ENCODE measurements at places on chromosomes 16 and 17.

DNA sequence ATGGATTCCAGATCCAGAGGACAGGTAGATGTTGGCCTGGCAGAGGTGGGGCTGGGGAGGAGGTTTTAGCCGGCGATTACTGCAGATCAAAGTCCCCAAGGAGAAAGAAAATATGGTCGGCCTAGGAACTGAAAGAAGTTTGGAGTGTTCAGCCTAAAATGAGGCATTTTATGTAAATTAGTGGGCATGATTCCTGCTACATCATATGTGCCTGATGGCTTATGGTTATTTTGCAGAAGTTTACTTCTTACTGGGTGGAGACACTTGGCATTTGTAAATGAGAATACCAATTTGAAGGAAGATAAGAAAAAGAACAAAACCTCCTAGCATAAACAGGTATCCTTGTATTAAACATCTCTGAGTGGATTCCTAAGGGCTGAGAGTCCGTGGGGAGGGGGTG, 149.3 kb downstream of the FOXL1 start:
- DNase-seq: no peak

GRCh38 chr17:40021451-40021971, 6.3 kb downstream of the CSF3 start:
- DNase-seq: no peak

GRCh38 chr16:63581570-63581969, 1540.3 kb downstream of the CDH11 start:
- DNase-seq: no peak

GRCh38 chr16:1094124-1094479, 1.9 kb downstream of the C1QTNF8 start:
- no peak for DNase-seq

- no peak for DNase-seq
Measured at GRCh38 chr17:36089339-36089865, 541 bp downstream of the CCL3 start.

DNA sequence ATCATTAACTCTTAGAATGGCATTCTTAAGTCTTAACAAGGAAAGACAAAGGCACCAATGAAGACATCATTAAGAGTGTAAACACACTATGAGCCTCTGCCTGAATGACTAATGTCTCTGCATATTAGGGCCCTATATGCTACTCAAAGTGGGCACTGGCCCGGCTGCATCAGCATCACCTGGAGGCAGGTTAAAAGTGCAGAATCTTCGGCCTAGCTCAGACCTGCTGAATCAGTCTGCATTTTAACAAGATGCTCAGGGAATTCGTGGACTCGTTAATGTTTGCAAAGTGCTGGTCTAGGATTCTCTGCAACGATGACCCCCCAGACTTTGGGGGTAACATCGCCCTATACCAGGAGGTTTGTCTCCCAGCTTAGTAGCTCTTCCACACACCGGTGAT, 6.7 kb downstream of the MPP3 start:
- DNase-seq: no peak

DNA sequence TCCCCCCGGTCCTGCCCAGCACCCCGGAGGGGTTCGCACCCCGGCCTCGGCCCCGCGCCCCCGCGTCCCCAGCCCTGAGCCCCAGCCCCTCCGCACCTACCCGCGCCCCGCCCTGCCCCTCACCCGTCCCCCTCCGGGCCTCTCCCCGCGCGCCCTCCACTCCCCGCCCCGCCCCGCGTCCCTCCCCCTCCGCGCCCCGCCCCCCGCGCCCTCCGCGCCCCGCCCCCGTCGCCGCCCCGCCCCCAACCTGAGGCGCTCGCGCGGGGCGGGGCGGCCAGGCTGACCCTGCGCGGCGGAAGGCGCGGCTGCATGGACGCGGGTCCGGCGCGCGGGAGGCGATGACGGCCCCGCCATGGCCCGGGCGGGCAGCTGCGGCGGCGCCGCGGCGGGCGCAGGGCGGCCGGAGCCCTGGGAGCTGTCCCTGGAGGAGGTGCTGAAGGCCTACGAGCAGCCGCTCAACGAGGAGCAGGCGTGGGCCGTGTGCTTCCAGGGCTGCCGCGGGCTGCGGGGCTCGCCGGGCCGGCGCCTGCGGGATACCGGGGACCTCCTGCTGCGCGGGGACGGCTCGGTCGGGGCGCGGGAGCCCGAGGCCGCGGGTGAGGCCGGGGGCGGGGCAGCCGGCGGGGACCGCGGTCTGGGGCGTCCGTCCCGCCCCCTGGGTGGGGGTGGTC, at the start of gene SPIRE2:
Gene SPIRE2 (plus strand): TSS at position 277 of the 671 bp plus-strand sequence. CDS start 76 bp downstream, at position 353.
- DNase-seq: peak; percentile 75

DNA sequence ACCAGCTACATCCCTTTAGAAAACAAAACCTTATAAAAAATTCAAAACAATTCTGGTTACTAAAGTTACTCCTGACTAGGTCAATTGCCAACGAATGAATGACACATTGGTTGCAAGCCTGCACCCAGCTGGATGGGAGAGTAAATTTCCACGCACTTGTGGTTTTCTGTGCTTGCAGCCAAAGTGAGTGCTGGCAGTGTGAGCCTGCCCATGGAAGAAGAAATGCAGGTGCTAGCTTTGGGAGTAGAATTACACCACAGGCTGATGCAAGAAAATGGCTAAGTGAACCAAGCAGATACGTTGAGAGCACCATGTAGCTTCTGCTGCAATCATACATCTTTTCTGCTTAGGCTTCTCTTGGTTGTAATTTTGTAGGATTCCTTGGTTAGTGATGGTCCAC, 74.6 kb downstream of the SYCE1L start:
- no peak for DNase-seq

DNA sequence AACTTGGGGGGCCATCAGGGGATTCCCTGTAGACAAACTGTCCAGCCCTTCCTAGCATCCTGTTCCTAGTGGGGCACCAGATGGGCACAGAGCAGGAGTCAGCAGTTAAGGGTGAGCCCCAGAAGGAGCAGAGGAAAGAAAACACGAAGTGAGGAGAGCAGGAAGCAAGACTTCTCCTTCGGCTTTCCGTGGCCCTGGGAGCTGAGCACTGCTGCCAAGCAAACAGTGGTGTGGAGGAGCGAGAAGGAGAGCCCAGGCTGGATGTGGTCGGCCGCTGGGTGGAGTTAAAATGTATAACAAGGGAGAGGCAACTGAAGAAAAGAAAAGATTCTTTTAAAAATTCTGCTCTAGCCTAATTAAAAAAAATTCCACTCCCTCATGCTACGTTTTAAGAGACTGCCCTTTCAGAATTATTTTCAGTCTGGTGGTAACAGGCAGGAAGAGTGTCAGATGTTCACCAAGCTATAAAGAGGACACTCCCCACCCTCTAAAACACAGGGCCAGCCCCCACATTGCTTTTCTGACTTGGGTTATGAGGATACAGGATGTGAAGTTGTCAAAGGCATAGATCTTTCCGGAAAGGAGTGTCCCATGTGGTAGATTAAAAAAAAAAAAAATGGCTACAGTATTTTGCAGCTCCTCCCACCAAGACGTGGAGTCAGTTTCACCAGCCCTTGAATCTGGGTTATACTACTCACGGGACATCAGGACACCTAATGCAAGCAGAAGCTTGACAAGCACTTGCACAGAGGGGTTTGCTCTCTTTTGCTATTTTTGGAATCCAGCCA, 74.9 kb upstream of the ZFHX3 start:
- DNase-seq: no peak

DNA sequence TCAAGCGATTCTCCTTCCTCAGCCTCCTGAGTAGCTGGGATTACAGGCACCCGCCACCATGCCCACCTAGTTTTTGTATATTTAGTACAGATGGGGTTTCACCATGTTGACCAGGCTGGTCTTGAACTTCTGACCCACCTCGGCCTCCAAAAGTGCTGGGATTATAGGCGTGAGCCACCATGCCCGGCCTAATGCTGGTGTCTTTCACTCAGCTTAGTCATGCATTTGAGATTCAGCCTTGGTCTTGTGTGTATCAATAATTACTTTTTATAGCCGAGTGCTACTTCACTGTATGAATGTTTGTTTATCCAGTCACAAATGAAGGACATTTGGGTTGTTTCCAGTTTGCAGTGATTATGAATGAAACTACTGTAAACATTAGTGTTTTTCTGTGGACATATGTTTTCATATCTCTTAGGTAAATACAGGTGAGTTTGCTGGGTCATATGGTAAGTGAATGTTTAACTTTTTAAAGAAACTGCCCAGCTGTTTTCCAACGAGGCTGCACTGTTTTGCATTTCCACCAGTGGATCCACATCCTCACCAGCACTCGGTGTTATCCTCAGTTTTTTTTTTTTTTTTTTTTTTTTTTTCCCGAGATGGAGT, 11.0 kb upstream of the PLCG2 start:
- DNase-seq: no peak

DNA sequence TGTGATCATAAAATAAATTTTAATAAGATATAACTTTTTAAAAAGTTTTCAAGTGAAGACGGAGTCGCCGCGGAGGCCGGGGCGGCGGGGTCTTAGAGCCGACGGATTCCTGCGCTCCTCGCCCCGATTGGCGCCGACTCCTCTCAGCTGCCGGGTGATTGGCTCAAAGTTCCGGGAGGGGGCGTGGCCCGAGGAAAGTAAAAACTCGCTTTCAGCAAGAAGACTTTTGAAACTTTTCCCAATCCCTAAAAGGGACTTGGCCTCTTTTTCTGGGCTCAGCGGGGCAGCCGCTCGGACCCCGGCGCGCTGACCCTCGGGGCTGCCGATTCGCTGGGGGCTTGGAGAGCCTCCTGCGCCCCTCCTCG, at the start of gene FOXC2:
Gene FOXC2 (plus strand): TSS at position 229 of the 365 bp plus-strand sequence. CDS start 507 bp downstream, outside the sequence.
- peak; percentile 64 for DNase-seq

GRCh38 chr17:38354466-38354865, 2.8 kb downstream of the SOCS7 start:
- DNase-seq: no peak

GRCh38 chr17:81685108-81685507, 1.3 kb downstream of the HGS start:
- DNase-seq: peak; percentile 67

DNA sequence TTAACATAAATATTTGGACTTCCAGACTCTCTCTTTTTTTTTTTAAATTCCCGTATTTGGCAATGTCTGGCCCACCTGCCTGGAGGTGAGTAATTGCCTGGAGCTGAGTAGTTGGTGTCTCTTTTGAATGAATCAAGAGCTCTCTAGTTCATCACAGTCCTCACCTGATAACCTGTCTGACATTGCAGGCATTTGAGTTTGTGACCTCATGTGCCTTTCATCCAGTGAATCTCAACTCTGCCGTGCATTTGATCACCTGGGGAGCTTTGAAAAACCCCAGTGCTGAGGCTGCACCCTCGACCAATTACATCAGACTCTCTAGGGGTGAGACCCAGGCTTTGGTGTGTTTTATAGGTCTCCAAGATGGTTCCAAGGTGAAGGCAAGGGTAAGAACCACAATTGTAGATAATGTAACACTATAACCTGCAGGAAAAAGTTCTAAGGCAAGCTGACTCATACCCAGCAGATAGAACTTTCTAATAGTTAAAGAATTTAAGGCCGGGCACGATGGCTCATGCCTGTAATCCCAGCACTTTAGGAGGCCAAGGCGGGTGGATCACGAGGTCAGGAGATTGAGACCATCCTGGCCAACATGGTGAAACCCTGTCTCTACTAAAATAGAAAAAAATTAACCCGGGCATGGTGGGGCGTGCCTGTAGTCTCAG, 24.5 kb upstream of the HS3ST2 start:
- DNase-seq: no peak

GRCh38 chr17:20059728-20060188, 50.6 kb downstream of the SPECC1 start:
- no peak for DNase-seq

- DNase-seq: no peak
Measured at GRCh38 chr17:7460850-7461660, 16.2 kb downstream of the CHRNB1 start.

DNA sequence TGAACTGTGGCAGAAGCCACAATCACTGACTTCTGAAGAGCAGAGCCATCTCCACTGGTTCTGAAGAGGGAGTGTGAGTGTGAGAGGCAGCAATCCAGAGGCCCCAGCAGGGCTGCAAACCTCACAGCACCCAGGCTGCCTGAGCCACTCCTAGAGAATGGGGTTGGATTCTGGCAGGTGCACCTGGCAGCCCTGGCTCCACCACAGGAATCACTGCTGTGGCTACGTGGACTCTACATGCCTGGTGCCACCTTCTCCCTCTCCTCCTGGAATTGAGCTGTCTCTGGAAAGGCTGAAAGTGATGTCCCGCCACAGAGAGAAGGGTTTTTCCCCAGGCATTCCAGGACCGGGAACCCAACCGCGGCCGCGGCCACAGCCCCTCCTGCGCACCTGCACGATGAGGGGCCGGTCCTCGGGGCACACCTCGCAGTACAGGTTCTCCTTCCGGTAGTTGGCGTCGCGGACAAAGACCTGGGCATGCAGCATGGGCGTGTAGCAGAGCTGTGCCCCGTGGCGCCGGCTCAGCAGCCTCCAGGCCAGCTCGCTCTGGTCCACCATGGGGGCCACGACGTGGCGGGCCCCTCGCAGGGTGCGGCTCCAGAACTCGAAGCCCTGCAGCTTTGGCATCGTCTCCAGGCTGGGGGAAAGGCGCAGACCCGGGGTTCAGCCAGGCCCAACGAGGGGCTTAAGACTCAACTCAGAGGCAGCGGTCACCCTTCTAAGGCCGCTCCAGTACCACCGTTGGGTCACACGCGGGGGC, 991 bp downstream of the DUS1L start:
- DNase-seq: no peak

DNA sequence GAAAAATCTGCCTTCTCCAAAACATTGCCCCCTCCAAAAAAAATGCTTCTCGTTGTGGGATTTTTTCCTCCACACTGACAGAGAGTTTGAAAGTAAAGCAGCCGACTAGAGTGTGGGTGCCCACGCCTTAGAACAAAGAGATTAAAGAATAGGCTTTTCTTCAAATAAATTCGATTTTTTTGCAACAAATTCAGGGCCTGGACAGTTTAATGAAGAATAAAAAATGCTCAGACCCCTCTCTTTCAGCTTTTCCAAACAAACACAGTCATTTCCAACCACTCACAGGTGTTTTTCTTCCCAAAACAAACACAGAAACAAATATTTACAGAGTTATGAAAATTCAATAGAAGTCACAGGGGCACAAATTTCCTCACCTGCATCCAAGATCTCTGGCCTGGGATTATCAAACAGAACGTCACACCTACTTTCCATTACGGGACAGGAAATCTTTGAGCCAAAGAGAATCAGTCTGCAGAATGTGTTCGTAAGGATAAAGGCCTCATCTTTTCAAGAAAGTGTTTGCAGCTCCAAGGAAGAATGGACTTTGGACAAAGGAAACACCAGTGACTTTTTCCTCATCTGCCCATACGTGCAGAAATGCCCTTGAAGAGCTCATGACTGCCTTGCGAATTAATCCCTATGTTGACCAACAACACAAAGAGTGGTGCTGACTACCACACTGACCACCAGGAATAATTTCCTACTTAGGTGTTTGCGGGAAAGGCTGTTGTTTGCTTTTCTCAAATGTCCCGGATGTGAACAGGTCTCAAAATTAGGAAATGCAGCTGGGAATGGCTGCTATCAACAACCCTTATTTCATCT, 31.3 kb upstream of the TOX3 start:
- no peak for DNase-seq

All from activated naive CD4-positive, alpha-beta T cell treated with anti-CD3 and anti-CD28 coated beads, Interleukin-2, amount 50 U/mL, for 16 hours (primary cell).